NCI-H460 (cell line): ENCODE measurements at places on chromosomes 5 and 9.

- DNase-seq: no peak
These were observed 147.5 kb downstream of the SLIT3 start for GRCh38 chr5:169153405-169153804.

- no peak for DNase-seq
These were observed 19.7 kb downstream of the FNBP1 start for GRCh38 chr9:130023144-130023787.

GRCh38 chr5:126385524-126386502 is 37.4 kb upstream of the GRAMD2B start:
- no peak for DNase-seq

- no peak for DNase-seq
These were observed 69.2 kb downstream of the CDH18 start for GRCh38 chr5:19918780-19919179.

DNA sequence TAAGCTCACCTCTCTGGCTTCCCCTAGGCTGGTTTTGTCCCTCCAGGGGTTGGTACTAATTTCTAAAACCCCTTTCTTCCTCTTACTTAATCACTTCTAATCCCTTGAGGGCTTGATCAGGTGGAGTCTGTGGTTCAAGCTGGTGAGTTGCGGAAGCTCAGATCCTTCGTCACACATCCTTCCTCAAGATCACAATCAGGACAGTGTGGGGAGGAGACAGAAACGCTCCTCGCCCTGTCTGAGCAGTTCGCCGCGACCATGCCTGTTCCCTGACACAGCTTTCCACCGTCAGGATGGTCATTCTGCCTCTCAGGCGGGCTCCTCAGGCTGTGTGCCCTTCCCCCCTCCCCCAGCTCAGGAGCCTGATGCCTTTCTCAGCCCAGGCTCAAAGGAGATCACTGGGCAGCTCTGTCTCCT is 24.3 kb downstream of the CPLX2 start:
- no peak for DNase-seq

GRCh38 chr5:145660897-145661640 is 174.1 kb downstream of the PRELID2 start:
- peak; percentile 26 for DNase-seq

DNA sequence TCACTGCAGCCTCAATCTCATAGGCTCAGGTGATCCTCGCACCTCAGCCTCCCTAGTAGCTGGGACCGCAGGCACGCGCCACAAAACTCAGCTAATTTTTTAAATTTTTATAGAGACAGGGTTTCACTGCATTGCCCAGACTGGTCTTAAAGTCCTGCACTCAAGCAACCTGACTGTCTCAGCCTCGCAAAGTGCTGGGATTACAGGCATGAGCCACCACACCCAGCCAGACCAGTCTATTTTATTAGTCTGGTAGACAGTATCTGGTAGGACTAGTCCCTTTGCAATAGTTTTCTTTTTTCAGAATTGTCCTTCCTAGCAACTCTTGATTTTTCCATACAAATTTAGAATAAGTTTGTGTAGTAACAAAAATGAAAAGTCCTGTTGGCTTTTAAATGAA is 14.1 kb upstream of the GPR150 start:
- DNase-seq: no peak

DNA sequence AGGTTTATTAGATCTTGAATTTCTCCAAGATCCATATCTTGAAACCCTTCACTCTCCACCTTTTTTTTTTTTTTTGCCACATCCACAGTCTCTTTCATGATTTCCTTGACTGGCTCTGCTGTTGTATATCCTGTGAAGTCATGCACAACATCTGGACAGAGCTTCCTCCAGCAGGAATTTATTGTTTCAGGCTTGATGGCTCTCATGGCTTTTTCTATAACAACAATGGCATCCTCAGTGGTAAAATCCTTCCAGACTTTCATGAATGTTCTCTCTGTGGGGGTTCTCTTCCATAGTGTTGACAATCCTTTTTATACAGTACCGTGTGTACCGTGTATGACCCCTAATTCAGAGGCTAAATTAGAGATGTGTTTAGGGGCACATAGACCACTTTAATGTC is 24.0 kb downstream of the RANBP17 start:
- no peak for DNase-seq

DNA sequence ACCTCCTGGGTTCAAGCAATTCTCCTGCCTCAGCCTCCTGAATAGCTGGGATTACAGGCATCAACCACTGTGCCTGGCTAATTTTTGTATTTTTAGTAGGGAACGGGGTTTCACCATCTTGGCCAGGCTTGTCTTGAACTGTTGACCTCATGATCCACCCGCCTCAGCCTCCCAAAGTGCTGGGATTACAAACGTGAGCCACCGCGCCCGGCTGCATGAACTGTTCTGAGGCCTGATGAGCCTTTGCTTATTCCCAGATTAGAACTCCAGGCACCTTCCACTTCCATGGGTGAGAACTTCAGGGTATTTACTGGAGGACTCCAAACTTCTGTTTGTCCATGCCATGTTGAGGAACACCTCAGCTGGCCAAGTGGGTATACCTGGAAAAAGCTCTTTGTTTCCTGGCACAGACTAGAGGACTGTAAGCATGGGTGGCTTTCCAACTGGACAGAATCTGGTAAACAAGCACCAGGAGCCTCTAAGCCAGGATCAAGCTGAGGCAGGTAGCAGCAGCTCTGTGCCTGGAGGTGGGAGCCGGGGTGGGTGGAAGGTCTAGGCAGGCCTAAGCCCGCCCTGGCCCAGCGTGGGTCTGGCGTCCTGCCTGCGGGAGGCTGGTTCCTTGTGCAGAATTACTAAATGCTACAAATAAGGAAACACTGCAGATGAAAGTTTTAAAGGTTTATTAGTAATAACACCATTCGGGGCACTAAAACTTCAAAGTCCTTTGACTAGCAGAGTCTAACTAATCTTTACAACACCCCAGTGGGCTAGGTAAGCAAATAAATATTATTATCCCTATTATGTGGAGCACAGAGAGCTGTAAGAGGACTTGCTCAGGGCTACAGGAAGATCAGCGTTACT is 78.4 kb downstream of the SEMA5A start:
- DNase-seq: no peak

- no peak for DNase-seq
These were observed 18.0 kb downstream of the GPX3 start for GRCh38 chr5:151038412-151038745.

DNA sequence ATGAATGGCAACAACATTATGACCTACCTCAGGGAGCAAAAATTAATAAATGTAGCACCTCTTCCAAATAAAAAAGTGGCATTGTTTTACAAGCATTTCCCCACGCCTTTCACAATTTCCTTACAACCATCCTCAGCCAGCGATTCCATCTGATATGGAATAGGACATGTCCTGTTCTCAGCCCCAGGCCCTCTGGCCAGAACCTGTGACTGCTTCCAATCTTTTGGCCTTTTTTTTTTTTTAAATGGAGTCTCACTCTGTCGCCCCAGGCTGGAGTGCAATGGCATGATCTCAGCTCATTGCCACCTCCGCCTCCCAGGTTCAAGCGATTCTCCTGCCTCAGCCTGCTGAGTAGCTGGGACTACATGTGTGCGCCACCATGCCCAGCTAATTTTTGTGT is 16.8 kb upstream of the WNK2 start:
- no peak for DNase-seq
